CD4-positive, alpha-beta T cell treated with Interferon gamma for 1 hour (primary cell): ENCODE measurements at places on chromosomes 12 and 14.
A peak's percentile ranks its signal among the peaks of the same experiment; 100 is the strongest.

- no peak for DNase-seq
These were observed 101.8 kb upstream of the DYRK2 start for GRCh38 chr12:67546746-67547145.

GRCh38 chr12:3218228-3219171 is 141.3 kb downstream of the TSPAN9 start:
- DNase-seq: no peak

- no peak for DNase-seq
These were observed 43.4 kb upstream of the PIK3C2G start for GRCh38 chr12:18217966-18218365.

GRCh38 chr14:79852950-79853744 is 358.2 kb downstream of the DIO2 start:
- no peak for DNase-seq

GRCh38 chr12:24363177-24363754 is 413.8 kb upstream of the SOX5 start:
- DNase-seq: no peak

GRCh38 chr14:91493169-91493568 is 16.9 kb downstream of the PPP4R3A start:
- no peak for DNase-seq

DNA sequence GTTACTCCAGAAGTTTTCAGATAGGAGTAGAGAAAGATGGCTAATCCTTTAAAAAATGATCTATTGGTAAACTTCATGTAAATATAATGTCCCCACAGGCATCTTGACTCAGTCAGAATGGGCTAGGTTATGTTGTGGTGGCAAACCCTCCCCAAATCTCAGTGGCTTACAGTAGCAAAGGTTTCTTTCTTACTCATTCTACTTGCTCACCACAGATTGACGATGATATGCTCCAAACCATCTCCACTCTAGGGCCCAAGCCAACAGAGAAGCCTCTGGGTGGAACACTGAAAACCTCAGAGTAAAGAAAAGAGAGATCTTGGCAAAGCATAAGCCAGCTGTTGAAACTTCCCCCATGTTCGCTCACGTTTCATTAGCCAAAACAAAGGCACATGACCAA is 146.4 kb downstream of the EMP1 start:
- DNase-seq: no peak

- DNase-seq: no peak
These were observed 90.0 kb downstream of the CAPZA3 start for GRCh38 chr12:18827913-18828312.

- no peak for DNase-seq
These were observed 447.6 kb upstream of the CCDC196 start for GRCh38 chr14:66038618-66039017.

- DNase-seq: peak; percentile 57
These were observed 6.9 kb downstream of the PABPN1 start for GRCh38 chr14:23327947-23328744.

GRCh38 chr12:55719371-55719770 is 822 bp upstream of the RDH5 start:
- DNase-seq: no peak

DNA sequence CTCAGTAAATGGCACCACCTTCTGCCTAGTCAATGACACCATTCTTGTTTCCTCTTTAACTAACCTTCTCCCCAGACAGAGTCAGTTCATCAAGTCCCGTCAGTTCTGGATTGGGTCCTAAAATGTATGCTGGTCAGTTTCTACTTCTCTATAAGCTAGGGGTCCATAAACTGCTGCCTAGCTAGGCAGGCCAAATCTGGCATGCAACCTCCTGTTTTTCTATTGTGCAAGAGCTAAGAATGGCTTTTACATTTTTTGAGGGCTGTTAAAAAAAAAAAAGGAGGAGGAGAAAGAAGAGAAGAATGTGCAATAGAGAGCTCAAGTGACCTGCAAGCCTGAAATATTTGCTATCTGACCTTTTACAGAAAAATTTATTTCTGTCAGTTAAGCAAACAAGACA is 6.4 kb upstream of the TMED10 start:
- no peak for DNase-seq

DNA sequence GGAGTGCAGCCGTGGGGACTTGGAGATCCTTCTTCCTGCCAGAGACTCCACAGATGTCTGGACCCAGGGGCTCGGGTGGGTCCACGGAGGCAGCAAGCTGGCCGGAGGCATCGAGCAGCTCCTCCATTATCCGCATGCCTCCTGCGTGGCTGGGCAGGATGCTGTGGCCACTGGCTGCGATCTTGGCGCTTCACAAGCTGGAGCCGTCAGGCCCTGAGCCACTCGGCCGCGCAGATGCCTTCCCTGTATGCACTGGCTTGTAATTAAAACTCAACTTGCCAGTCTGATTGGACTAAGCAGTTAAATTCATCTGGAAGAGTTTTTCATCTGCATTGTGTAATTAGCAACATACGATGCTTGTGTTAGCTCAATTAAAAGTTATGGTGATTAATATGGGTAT is 151.5 kb downstream of the AACS start:
- no peak for DNase-seq

DNA sequence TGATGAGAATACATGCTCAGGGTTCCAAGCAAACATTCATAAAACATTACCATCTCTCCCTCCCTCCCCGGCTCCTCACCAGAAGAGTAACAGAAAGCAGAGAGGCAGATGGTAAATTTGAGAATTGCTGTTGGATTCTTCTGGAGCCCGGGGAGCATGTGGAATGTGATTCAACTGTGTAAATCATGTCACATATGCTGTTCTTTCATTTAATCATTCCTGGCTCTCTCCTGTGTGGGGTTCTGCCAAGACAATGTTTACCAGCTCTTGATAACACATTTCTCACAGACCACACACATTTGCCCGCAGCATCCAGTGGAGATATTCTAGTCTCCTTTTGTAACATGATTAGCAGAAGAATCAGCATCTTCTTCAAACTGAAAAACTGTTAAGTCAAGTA is 23.4 kb upstream of the NR2C1 start:
- DNase-seq: no peak

DNA sequence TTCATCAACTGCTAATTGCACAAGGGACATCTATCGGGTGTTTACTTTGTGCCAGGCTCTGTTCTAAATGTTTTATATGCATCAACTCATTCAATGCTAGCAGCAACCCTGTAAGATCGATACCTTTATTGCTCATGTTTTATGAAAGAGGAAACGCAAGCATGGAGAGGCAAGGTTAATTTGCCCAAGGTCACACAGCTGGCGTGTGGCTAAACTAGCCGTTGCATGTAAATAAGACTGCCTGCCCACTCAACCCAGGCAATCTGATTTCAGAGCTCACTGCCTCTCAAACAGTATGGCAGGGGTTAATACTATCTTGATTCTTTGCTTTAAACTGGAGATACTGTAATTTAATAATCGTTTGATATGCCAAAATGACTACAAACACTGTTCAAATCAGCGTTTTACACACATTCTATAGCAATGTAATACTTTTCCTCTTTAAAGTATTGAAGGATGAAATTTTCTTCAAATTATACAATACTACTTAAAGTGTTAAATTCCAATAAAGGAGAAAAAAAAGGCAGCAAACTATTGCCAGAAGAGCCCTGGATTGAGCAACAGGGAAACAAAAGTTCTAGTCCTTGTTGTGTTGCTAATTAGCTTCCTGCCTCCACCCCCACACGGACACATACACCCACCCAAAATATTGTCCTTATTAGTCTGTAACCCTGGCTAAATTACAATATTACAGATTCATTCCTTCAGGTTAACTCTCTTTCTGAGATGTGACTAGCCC is 39.1 kb upstream of the DHRS7 start:
- DNase-seq: no peak

DNA sequence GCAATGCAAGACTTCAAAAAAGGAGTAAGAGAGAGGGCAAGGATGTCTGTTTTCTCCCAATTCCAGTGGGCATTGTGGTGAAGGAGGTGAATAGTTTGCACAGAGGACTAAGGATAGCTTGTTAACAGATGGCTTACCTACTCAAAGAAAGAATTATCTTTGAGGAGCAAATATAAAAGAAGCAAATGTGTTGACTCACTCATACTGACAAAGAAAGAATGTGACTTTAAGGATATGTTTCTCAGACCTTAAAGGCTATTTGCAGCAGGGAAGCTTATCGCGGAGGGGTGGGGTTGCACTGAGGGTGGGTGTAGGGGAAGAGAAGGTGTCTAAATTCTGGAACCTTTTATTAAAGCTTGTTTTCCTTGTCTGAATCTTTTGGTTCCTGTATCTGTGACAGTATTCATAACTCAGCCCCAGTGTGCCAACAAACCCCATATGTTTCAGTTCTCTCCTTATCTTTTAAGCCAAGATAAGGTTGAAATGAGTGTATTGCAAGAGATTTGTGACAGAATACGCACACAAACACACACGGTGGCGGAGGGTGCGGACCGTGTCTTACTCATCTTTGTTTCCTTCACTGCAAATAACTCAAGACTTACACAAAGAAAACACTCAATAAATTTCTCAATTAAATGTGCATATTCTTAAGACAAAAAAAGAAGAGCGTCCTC is 146.4 kb upstream of the ARID2 start:
- DNase-seq: no peak

DNA sequence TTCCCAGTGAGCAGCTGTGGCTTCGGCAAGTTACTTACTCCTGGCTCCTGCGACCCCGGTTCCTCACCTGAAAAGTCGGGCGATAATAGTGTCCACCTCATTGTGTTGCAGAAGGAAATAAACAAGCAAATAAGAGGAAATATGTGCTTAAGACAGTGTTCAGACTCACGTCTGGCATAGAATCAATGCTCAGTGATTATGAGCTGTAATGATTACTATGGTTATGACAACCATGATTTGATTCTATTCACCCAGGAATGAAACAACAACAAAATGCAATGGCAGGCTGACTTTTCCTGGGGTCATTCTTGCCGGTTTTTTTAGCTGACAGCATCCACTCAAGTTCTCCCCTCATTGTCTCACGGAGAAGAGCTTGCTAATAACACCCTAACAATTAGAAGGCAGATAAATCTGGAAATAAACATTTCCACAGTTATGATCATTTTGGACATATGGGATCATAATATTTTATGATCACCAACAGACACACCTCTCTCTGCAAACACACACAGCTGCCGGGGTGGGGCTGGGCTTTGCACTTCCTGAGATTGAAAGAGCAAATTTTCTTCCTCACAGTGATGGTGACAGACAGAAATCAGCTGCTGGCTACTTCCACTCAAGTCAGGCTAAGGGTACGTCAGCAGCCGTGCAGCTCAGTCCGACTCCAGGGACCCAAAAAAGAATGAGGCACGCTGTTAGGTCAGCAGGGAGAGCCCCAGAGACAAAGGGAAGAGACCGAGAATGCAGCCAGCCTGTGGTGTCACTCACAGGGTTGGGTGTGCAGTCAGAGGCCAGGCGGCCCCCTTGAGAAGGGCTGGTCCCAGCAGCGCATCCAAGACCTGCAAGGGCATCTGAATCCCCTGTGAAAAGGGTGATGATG is 158.0 kb downstream of the RIMBP2 start:
- DNase-seq: no peak

- no peak for DNase-seq
These were observed 92.4 kb upstream of the TMEM260 start for GRCh38 chr14:56487090-56487667.

- no peak for DNase-seq
These were observed 90.4 kb downstream of the RBM19 start for GRCh38 chr12:113875691-113876090.

DNA sequence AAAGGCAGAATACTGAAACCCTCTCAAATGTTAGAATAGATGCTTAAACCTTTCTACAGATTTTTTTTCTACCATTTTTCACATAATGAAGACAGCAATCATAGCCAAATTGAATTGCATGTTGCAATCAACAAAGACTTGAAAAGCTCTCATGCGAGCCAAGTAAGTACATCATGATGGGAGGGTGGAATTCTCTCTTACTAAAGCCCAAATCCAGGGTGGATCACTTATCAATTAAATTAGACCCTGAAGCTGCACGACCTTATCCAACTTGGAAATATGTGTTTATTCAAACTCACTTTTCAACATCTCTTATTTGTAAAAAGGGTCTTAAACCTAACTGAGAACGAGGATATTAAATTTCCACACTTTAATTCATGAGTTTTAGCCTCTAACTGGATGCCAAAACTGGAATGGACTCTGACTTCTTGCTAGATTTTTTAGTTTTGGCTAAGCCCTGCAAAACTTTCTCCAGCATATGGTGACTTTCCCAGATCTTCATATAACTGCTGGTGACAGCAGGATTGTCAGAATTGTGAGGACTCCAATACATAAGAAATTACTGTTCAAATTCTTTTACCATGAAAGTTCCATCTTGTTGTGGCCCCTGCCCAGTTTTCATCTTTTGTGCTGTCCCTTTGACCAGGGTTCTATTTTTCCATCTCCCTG is 53.6 kb downstream of the HECTD4 start:
- DNase-seq: no peak

DNA sequence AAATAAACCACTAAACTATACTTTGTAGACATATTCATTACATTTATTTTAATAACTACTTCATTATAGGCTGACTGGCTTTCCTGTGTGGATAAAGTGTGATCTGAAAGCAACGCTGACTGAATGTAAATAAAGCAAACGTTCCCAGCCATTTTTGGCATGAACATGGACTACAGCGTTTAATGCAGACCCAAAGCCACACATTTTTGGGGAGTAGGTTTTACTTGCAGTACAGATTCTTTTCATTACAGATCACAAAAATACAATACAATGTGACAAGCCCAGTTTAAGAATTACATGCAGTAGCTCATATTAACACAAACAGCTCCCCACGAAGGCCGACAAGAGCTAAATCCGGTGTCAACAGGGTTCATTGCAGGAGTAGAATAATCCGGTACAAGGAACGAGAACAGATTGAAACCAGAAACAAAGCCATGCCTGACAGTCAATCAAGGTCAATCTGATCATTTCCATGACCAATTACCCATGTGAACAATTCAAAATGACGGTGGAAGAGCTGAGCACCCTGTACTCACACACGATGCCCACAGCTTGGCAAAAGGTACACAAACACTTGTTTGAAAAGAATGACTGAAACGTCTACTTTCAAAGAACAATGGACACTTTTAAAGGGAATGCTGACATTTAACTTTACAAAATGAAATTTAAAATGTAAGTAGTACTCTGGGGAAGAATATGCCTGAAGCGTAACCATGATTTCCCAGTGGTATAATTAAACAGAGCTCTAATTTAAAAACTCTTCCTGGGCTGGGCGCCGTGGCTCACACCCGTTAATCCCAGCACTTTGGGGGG is 5.3 kb downstream of the BAG5 start:
- DNase-seq: no peak

- no peak for DNase-seq
These were observed 3.6 kb upstream of the KRT72 start for GRCh38 chr12:52604859-52605258.

GRCh38 chr12:1493781-1494565 is 100.4 kb downstream of the FBXL14 start:
- DNase-seq: no peak

DNA sequence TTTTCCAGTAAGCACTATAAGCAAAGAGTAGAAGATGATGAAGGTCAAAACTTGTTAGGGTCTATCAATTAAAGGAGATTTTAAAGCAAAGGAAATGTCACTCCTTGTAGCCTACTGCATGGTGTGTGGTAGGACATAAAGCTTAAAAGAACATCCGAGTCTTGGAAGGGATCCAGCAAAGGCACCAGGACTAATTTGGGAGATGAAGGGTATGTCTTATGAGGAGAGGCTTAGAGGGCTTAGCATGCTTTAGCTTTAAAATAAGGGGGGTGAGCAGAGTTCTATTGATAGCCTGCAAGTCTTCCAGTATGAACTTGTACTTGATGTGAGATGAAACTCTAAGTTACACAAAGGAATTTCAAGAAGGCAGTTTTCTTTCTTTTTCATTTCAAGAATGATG is 11.8 kb upstream of the MYBPC1 start:
- no peak for DNase-seq

GRCh38 chr14:96461950-96462798 is 40.0 kb upstream of the PAPOLA start:
- DNase-seq: no peak

GRCh38 chr12:13147688-13148484 is 44.4 kb upstream of the GSG1 start:
- no peak for DNase-seq
